HuH-7.5 (cell line): ENCODE measurements at places on chromosomes 11 and 22.

GRCh38 chr11:68325183-68325906, 13.0 kb downstream of the LRP5 start:
- no peak for DNase-seq

DNA sequence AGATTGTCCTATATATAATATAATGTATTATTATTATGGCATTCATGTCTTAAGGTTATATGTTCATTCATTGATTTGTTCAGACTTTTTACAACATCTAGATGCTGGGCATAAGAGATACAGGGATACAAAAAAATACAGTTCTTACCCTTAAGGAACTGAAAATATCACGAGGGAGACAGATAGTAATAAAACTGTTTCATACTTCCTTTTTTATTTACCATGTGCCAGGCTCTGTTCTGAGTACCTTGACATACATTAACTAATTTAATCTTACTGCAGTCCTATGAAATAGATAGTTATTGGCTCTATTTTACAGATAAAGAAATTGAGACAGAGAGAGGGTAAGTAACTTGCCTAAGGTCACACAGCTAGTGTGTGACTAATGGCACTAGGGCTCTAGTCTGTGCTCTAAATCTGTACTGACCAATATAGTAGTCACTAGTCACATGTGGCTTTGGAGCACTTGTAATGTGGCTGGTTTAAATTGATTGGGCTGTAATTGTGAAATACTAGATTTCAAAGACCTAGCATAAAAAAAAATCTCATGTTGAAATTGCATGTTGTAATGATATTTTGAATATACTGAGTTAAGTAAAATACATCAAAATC, 21.3 kb downstream of the TRIM44 start:
- no peak for DNase-seq

DNA sequence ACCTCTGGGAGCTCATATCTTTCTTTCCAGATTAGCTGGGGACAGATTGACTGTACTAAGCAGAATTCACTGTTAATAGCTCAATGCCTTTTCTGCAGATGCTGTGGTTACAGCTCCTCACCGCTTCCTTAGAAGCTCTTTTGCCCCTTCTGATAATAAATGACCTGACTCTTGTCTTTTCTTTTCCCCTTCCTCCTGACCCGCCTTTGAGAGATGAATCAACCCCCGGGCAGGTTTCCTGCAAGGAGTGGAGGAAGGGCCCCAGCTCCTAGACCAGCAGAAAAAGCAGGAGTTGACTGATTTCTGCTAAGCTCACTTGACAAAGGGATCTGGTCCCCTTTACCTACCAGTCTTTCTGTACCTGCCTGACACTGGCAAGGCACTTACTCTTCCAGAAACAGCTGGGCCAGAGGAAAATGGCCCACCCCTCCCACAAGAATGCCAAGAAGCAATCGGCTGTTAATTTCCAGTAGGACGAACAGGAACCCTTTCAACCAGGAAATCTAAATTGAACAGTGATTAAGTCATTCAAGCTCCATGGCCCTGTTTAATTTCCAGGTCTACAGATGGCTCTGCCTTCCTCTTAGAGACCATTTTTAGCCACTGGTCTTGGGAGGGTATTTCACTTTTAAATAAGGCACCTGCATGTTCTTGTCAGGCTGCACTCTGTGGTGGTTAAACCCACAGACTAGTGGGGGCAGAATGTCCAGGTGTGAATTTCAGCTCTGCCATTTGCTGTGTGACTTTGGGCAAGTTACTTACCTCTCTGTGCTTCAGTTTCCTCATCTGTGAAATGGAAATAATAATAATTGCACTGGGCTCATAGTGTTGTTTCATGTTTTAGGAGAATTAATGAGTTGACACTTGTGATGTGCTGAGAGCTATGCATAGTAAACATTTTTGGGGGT, 67.5 kb downstream of the PRR5L start:
- DNase-seq: no peak

GRCh38 chr11:783581-784015, 6.3 kb downstream of the CEND1 start:
- no peak for DNase-seq

DNA sequence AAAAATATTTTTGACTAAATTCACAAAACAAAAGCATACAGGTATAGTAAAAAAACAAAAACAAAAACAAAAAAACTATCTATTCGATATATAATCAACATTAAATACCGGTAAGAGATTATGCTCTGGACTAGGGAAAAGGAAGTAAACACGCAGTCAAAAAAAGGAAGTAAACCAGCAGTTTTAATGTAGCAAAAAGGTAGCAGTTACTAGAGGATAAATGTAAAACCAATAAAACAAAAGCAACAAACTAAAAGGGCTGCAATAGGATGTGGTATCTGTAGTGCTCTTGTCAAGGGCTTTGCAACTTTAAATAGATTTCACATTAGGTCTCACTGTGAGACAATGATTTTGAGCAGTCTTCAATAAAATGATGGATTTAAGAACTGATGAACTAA, 2.4 kb downstream of the TRIM22 start:
- DNase-seq: no peak

- DNase-seq: no peak
These were observed 63.9 kb downstream of the JAM3 start for GRCh38 chr11:134132808-134133207.

DNA sequence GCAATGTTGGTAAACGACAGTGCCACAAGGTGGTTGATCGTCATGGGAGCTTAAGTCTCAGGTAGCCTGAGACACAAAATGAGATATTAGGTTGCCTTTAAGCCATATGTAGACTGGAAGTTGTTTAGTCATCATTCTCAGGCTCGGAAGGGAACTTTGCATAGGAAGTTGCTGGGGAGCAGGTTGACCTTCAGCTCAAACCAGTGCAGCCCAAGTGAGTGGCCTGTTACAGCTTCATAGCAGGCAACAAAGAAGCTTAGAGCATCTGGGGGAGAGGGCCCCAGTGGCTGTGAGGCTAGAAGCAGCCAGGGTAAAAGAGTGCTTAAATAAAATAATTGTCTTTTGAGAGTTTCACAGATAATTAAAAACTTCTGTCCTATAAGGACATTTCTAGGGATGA, 404.0 kb downstream of the GUCY1A2 start:
- no peak for DNase-seq

DNA sequence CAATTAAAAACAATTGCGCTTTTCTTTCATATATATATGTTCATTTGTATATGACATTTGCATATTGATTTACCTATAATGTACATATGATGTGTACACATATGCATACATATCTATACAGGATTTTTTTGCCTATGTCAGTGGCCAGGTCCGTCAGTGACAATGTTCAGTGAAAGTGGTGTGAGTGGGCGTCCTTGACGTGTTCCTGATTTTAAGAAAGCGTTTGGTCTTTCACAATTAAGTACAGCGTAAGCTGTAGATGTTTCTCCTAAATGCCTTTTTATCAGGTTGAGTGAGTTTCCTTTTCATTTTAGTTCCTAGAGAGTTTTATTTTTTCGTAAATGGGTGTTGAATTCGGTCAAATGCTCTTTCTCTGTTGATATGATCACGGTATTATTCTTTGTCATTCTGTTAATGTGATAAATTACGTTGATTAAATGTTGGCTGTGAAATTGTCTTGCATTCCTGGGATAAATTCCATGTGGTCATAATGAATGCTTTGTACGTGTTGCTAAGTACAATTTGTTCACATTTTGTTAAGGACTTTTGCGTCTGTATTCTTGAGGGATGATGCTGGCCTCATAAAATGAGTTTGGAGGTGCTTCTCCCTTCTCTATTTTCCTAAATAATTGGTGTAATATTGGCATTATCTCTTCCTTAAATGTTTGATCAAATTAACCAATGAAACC, 10.6 kb upstream of the GNB1L start:
- no peak for DNase-seq
